Stimulated activated CD8-positive, alpha-beta memory T cell treated with anti-CD3 and anti-CD28 coated beads, Interleukin-15, amount 100 ng/mL, for 24 hours (primary cell): ENCODE measurements at places on chromosomes 3 and 15.

GRCh38 chr15:76492538-76492937 lies 156.0 kb downstream of the ISL2 start:
- DNase-seq, result no peak

GRCh38 chr15:39270934-39271333 lies 309.9 kb upstream of the THBS1 start:
- DNase-seq, result no peak

- no peak for DNase-seq
These were observed 14.7 kb downstream of the THBS1 start for GRCh38 chr15:39595338-39596221.

DNA sequence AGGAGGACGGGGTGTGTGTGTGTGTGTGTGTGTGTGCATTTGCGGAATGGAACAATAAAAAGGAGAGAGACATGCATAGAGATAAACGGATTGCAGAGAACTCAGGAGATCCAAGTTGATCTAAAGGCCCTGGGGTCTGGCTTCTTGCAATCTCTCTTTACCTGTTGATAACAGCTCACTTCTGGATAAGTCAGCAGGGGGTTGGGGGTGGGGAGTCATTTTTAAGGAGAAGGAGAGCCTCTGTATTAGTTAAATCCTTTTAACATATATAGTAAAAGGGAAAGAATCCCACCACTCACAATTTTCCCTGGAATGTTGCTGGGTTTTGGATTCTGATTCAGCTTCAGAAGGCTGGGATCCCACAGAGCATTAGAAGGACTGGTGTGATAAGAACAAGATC lies 87.5 kb upstream of the MITF start:
- no peak for DNase-seq

- DNase-seq, result no peak
These were observed 66.1 kb downstream of the DNASE1L3 start for GRCh38 chr3:58144478-58145325.

DNA sequence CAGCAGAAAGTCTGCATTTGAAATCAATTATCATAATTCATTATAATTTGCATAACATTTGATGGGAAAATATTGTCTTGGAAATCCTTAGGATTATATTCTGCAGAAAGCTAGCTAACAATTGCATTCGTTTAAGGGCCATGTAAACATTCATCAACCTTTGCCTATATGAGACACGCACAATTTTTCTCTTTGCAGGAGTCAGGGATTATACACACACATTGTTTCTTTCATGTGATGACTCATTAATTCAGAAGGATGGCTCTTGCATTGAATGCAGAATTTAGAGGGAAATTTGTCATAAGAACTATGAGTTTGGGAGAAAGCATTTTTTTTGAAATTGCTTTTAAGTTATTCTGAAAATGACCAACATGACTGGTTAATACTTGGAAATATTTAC lies 844.7 kb downstream of the DIPK2A start:
- no peak for DNase-seq

DNA sequence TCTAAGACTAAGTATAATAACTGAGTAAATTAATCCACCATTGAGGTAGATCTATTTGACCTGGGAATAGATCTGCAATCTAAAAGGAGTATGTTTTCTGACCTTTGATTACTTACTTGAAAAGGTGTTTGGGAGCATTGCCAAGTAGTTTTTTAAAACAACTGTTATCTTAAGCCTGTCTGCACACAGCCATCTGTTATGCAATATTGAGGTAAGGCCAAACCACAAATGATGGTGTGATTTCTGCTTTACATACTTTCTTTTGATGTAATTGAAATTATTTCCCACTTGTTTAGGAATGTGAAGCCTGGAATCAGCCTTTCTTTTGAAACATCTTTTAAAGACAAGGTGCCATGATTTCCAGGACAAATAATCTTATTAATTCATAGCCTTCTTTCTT lies 274.0 kb downstream of the BBX start:
- no peak for DNase-seq

GRCh38 chr3:129616713-129617112 lies 10.2 kb upstream of the PLXND1 start:
- no peak for DNase-seq

GRCh38 chr3:34207806-34208205 lies 409.4 kb downstream of the PDCD6IP start:
- no peak for DNase-seq

GRCh38 chr15:25243800-25244097 lies 195.1 kb downstream of the UBE3A start:
- DNase-seq, result no peak

GRCh38 chr3:156803952-156804741 lies 22.0 kb upstream of the LEKR1 start:
- no peak for DNase-seq

DNA sequence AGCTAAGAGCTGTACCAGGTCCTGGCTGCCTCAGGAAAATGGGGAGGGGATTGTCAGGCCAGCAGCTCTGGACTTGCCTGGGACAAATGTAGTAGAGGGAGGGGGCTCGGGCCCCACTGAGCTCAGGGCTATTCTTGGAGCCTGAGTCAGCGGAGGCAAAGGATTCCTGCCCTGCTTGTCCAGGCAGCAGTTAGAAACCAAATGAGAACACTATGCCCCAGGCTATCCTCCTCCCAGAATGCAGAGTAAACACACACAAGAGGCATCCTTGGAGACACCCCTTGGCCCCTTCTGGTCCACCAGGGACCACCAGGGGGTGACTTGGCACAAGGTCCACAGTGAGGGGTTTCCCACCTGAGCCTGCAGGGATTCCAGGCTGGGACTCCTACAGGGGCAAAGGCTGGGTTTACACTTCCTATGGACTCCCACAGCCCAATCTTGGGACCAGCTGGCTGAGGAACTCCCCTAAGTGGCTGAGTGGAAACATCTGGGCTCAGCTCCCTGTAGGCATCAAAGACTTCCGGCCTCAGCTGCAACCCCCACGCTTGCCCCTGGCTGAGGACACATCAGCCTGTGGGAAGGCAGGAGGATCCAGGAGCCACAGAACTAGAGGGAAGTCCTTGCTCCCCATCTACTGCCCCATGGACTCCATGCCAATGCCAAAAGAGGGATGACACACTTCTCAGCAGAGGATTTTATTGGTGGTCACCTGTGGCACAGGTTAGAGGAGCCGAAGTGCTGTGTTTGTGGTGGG lies 3.4 kb upstream of the COL7A1 start:
- DNase-seq, result no peak

DNA sequence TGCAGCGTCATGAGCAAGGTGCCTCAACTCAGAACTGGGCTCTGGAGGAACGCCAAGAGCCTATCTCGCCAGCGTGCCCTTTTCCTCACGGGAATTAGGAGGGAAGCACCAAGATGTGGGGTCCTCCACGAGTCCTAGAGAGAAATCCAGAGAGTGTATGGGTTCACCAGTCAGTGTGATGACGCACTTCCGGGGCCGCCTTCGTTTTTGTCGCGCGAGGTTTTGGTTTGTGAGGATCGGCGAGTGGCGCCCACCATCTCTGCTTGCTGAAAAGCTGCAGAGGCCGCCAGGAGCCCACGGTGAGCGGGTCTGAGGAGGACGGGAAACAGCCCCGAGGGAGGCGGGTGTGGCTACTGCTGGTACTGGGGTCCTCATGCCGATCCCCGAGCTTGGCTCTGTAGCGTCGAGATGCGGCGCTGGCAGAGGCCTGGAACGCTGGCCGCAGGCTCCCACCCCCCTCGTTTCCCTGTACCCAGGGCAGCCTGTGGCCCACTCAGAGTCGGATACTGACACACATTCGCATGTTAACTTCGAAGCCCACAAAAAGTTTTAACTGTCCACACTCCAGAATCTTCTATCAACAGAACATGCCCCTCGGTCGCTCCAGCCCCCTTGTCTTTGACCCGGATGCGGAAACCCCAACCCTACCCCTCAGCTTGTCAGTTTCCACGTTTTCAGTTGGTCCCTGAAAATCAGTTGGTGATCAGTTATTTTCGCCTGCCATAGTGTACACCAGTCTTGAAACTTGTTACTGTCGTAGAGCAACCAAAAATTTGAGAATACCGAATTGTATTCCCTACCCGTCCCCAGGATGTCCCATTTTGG lies 30.4 kb downstream of the ZNF662 start:
- no peak for DNase-seq

DNA sequence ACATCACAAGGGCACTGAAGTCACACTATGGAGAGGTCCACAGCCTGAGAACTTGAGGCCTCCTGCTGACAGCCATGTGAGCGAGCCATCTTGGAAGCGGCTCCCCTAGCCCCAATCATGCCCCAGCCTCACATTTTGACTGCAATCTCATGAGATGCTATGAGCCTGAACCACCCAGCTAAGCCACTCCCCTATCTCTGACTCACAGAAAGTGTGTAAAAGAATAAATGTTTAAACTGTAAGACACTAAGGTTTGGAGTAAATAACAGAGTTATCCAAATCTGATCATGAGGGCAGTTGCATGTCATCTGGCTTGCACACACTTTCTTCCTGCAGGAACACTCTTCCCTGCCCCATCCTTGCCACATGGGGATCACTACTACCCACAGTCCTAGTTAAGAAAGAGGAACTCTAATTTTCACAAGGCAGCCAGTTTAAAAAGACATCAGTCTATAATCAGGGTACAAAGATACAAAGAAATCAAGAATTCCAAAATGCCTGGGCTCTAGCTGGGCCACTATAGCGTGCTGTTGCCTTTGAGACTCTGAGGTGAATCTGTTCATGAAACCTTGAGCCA lies 494.2 kb downstream of the FOXP1 start:
- no peak for DNase-seq

- DNase-seq, result no peak
These were observed 12.3 kb upstream of the MFSD1 start for GRCh38 chr3:158789592-158789991.

GRCh38 chr3:63351159-63352007 lies 73.3 kb downstream of the SYNPR start:
- DNase-seq, result no peak

GRCh38 chr3:99686955-99687612 lies 48.7 kb downstream of the COL8A1 start:
- DNase-seq, result peak; percentile 12

GRCh38 chr15:20645956-20646355 lies 104.4 kb upstream of the GOLGA6L6 start:
- DNase-seq, result no peak

DNA sequence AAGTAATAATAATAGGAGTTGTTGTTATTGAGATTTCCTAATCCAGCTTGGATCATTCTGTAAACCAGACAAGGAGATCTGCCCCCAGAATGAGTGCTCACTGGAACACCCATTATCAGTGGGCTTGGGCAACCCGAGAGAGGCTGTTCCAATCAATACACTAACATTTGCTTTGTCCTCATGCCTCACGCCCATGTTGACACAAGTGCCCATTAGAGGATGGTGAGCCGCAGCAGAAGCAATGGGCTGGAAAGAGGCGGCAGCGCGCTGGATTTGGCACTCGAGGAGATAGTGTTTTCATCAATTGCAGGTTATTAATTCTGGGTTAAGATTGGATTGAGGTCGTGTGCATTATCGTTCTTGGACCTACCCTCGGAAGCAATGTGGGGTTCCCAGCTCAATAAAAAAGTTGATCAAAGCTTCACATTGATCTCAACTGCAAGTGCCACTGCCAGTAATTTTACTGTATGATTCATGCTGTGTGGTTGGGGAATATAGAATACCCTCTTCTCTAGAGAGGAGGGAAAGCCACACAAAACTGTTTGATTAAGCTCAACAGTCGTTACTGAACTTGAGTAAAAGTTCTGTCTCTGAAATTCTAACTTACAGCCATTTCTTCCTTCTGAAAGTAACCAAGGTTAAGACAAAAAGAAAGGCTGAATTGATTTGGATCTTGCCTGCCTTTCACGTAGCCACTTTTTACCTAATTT lies 15.7 kb downstream of the LYZL4 start:
- DNase-seq, result no peak

- no peak for DNase-seq
These were observed 56.5 kb downstream of the NEK11 start for GRCh38 chr3:131082871-131083863.

DNA sequence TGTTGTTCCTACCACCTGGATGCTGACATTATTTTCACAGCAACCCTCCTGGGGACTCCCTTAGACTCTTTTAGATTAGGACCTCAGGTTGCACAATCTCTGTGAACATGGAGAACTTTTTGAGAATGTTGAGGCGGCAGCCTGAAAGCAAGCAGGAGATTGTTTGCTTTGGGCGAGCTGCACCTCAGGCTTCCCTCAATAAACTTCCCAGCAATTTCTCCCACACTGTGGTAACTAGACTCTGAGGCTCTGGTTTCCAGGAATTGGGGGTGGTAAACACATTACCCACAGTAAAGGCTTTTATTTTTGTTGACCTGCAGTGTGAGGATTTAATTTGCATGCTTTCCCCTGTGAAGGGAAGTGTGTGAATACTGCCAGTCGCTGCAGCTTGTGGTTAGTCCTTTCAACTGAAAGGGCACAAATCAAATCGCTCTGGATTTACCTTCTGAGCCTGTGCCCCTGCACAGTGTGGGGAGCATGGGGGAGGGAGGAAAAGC lies 35.2 kb upstream of the SIAH2 start:
- DNase-seq, result no peak

DNA sequence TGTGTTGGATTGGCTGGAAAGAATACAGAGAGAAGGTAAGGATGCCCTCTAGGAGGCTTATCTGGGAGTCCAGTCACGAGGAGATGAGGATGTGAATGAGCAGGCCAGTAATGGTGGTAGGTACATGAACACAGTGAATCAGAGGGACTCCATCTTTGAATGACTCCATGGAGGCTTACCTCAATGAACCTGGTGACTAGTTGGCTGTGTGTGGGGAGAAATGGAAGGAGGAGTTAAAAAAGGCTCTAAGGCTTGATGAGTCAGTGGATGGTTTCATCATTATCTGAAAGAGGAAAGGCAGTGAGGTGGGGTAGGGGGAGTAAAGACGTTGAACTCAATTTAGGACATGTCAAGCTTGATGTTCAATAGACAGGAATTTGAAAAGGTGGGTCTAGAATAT lies 61.1 kb downstream of the KCNAB1 start:
- no peak for DNase-seq

DNA sequence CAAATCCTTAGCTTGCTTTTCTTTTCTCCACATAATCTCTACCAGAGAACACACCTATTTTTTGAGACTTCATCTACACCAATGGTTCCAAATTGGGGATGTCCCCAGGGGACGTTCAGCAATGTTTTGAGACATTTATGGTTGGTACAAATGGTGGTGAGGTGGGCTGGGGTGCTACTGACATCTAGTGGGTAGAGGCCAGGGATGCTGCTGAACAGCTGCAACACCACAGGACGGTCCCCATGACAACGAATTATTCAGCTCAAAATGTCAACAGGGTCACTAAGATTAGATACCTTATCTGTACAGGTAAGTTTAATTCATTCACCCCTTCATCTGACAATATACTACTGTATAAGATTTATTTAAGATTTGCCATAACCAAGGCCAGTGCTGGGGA lies 14.4 kb downstream of the GK5 start:
- no peak for DNase-seq

DNA sequence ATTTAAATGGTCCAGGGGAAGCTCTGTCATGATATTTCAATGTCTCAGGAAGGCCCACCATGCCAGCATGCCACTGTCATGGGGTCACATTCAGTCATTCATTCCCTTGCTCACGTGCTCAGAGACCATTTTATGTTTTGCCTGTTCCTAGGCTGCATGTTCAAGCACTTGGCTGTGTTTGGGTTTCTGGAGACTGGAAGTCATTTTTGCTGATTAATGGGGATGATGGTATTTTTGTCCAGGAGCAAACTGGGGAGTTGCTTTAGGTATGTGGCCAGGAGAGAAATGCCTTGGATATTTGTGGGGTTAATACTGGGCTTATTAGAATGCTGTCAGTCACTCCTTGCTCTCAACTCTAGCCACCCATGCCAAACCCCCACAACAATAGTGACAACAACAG lies 303.5 kb downstream of the PTPRG start:
- DNase-seq, result no peak
